ENCODE measurements at places on chromosomes 5 and 9. TPM values are rescaled to one million over a fixed set of nuclear protein-coding genes. Genes with fewer than 3 reads are reported as not detected.
A peak's percentile ranks its signal among the peaks of the same experiment; 100 is the strongest.

- DNase-seq: no peak
Measured at GRCh38 chr9:123678878-123679329, 251.0 kb downstream of the DENND1A start.

GRCh38 chr5:102450313-102450990 is 48.3 kb downstream of the SLCO6A1 start:
- DNase-seq: peak; percentile 6

DNA sequence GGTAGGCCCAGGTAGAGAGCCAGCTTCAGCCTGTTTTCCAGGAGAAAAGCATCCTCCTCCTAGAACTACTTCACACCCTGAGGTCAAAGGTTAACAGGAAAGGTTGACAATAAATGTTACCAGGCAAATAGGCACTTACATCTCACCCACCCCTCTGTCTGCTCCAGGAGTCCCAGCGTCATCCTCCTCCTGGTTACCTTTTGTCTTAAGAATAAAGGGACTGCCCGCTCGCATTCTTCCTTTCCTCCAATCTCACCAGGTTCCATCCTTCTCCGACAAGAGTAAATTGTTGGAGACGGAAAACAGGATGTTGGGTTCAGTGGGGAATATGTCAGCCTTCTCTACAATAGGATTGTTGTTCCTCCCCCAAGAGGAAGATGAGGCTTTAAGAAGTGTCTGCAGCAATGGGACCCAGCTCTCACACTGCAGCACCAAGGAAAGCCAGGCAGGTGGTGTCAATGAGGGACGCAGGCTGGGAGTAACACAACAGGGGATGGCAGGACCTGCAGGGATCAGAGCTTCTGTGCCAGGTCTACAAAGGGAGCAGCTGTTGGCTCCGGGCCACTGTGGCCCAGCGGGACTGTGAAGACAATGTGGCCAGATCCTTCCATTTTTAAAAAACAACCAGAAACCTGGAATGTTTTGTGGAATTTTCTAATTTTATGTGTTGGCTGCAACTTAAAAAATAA is 29.0 kb downstream of the FAT2 start:
- peak; percentile 22 for DNase-seq

Gene RASGRF2
- total RNA-seq: 5.3 TPM

Gene FGF10
- 2.1 TPM for total RNA-seq

Gene SURF2
- 28.1 TPM for total RNA-seq
